ENCODE measurements at places on chromosomes 13 and 19.

DNA sequence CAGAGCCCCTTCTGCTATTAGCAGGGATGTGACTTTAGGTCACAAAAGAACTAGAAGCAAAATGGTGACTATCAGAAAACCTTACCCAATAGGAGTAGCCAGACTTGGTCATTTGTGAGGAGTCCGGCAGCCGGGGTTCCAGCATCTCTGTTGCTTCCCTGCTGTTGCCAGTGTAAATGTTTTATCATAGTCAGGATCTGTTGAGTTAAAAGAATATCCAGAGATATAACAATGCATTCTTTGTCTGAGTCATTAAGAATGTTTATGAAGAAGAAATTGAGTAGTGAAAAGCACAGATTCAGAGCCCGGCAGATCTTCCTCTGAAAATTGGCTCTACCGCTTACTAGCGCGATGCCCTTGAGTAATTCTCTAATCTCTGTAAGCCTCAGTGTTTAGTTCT lies 84.2 kb downstream of the COL4A2 start:
- DNase-seq = no peak

GRCh38 chr13:109778102-109778542 lies 8.3 kb downstream of the IRS2 start:
- DNase-seq = peak; percentile 36

DNA sequence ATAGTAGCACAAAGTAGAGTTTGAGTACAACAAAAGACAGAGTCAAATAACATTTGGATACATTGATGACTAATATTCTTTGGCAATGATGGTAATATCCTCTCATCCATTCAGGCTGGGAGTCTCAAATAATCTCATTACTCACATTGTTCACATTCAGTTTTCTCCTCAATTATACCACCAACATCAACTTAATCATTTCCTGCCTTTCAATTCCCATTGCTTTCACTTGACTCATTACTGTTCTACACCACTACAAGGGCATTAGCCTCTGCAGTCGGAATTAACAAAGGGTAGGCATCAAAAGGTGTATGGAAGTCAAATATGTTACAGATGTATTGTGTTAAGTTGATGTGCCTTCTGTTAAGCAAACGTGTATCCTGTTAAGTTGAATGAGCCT lies 518.4 kb upstream of the SLITRK1 start:
- DNase-seq = no peak

GRCh38 chr19:52533901-52534300 lies 6.4 kb downstream of the ZNF808 start:
- DNase-seq = no peak

GRCh38 chr19:18866800-18867123 lies 29.2 kb downstream of the CERS1 start:
- DNase-seq = no peak

GRCh38 chr19:44718441-44719261 lies 19.7 kb downstream of the CEACAM16 start:
- no peak for DNase-seq

- peak; percentile 84 for DNase-seq
Measured at GRCh38 chr19:48415395-48415794, 21.9 kb downstream of the GRIN2D start.

DNA sequence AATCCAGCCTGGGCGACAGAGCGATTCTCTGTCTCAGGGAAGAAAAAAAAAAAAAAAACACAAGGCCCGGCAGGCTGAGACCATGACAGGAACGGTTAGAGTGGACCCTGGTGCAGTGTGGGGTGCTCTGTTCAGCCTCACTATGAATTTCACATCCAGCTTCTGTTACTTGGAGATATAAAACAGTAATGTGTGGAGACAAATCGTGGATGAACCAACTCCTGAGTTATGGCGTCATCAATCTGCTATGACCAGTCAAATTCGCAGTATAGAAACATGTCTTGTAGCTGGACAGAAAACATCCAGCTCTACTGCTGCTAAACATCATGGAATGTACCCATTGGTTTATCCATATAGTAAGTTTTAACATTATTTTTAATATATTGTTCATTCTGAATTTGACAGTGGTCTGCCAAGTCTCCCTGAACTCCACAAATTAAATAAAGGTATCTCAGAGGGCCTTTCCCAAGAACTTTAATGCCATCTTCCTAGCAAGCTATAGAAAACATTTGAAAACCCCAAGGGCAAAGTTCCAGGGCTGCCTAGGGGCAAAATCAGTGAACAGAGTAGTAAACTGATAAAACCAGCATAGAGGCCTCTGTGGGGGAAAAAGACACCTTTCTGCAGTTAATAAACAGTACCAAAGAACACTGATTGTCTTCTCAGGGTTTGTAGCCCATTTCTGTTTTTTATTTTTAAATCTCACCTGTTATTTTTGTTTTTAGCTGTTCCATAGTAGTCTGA lies 75.8 kb downstream of the LRCH1 start:
- no peak for DNase-seq

DNA sequence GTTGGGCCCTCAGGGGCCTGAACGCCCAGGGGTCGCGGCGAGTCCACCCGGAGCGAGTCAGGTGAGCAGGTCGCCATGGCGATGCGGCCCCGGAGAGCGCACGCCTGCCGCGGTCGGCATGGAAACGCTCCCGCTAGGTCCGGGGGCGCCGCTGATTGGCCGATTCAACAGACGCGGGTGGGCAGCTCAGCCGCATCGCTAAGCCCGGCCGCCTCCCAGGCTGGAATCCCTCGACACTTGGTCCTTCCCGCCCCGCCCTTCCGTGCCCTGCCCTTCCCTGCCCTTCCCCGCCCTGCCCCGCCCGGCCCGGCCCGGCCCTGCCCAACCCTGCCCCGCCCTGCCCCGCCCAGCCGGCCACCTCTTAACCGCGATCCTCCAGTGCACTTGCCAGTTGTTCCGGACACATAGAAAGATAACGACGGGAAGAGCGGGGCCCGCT lies at the start of gene CCNA1:
Gene CCNA1 (plus strand): TSS at position 390 of the 439 bp plus-strand sequence. CDS start 562 bp downstream, outside the sequence.
- peak; percentile 22 for DNase-seq

Measured in activated naive CD4-positive, alpha-beta T cell treated with anti-CD3 and anti-CD28 coated beads, Interleukin-2, amount 10 ng/mL, durations not matched to agents 7 days and 5 days (primary cell).